ENCODE measurements at places on chromosomes 11 and 22. TPM values are rescaled to one million over a fixed set of nuclear protein-coding genes. Genes with fewer than 3 reads are reported as not detected.

DNA sequence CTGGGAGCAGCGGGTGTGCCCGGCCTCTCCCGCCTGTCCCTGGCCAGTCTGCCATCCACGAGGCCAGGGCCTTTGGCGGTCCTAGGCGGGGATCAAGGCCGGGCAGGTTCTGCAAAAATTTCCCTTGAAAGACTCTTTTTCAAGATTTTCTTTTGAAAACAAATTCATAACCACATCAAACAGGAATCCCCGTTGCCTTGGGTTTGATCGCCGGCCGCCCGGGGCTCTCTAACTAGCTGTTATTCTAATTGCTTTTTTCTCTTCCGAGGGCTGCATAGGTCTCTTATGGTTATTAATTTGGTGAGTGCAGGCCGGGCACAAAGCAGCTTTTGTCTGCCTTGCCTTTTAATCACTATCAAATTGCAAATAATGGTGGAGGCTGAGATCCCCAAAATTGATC is 42.0 kb downstream of the CDKN1C start:
- H3K4me3 ChIP-seq, result no peak overlapping the region
- H3K4me1 ChIP-seq, result no peaks in the 10 kb centered on the region
- no peak for DNase-seq
- no peak overlapping the region for H3K27ac ChIP-seq

- peak overlapping the region; percentile 98 for H3K27ac ChIP-seq
- peak overlapping the region; percentile 87 for H3K4me3 ChIP-seq
These were observed 734 bp downstream of the SNU13 start for GRCh38 chr22:41687901-41688364.

DNA sequence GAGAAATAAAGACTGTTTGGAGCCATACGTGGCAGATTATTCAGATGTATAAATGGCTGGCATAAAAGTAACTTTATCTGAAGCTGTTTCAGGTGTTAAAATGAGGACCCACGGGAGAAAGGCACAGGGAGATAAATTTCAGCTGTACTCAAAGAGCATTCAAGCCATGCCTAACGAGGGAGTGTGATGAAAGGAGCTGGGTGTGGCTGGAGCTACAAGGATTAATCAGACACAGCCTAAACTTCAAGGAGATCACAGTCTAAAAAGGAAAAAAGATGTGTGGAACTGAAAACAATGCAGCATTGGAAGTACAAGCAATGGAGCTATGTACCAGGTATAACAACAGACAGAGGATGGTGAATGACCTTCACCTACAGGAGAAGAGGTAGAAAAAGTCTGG is 120.8 kb upstream of the APOA1 start:
- no peaks in the 10 kb centered on the region for H3K27me3 ChIP-seq
- H3K4me3 ChIP-seq, result no peak overlapping the region
- H3K36me3 ChIP-seq, result peaks cover 3% of the 10 kb centered on the region

DNA sequence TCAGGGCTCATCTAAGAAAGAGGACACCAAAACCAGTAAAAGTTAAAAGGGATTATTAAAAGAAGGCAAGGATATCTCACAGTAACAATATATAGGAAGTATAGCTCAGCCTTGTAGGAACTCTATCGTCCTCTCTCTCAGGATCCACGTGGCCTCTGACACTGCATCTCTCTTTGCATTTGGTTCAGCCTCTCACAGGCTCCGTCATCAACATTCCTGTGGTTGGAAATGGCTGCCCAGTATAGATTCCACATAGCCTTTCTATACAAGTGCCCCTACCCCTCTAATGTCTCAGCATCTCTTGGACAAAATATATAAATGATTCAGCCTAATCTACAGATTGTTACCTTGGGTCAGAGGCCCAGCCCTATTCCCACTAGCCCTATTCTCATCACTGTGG is 101.3 kb upstream of the DBX1 start:
- no peak for DNase-seq
- no peak overlapping the region for H3K4me3 ChIP-seq

The SEPTIN5 gene
- 0.82 TPM for total RNA-seq

The SPI1 gene
- total RNA-seq, result 29.5 TPM

The RFPL2 gene
- not detected for total RNA-seq

Data from GM12878 (cell line).